ENCODE measurements at places on chromosomes 11 and 22. TPM values are rescaled to one million over a fixed set of nuclear protein-coding genes. Genes with fewer than 3 reads are reported as not detected.

TRPM5 gene
- not detected for total RNA-seq

TRAPPC4 gene
- 46.1 TPM for total RNA-seq

GRCh38 chr11:94519478-94520084 lies 7.3 kb downstream of the C11orf97 start:
- DNase-seq = no peak

DNA sequence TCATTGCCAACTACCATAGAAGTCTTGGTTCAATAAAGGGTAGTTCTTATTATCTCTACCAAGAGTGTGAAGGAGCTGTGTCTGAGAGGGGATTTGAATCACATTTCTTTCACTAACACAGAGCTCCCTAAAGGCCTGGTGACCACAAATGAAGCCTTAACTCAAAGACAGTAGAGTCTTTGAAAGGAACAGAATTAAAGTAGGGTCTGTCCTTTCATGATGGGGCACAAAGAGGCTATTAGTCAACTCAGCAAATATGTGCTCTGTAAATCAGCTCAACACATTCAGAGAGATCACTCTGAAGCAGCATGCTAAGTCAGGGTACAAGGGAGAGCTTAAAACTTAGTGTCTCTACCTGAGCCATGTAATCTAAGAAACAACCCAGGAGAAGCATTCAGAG lies 212.4 kb upstream of the SYN3 start:
- DNase-seq = no peak

- no peak for DNase-seq
Measured at GRCh38 chr11:2750682-2751522, 51.1 kb upstream of the KCNQ1OT1 start.

DNA sequence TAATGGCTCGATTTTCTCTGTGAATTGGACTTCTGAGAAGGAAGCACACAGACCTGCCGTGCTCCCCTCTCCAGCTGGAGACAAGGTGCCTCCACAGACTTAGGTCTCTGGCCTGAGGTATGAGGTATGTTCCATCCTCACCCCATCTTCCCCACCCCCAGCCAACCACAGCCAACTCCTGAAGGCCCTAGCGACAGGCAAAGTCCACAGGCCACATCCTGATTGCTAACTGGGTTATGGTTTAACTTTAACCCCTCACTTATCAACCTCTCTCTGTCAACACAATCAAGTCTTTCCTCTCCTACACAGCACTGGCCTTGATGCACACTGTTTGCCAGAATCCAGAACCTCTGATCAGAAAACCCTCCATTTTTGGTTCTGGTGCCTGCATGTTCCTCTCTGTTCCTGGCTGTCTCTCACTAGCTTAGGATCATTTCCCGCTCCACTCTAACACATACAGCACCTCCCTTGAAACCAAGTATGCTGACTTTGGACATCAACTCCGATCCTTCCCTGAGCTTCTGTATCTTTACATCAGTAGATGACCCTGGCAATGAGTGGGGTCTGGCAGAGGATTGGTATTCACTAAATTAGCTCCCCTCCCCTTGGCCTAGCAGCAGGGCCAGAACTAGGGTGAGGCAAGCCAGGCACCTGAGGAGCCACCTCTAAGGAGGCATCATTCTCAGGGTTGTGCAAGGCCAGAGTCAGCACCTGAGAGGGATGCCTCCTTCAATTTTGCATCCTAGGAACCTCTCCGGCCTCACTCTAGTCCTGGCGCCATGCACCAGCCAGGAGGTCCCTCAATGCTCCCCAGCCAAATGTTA lies 22.0 kb downstream of the JAML start:
- DNase-seq = no peak

GRCh38 chr22:50305923-50306566 lies 1.4 kb downstream of the PLXNB2 start:
- peak; percentile 71 for DNase-seq

GRCh38 chr11:100445231-100445735 lies 241.8 kb upstream of the ARHGAP42 start:
- no peak for DNase-seq

DNA sequence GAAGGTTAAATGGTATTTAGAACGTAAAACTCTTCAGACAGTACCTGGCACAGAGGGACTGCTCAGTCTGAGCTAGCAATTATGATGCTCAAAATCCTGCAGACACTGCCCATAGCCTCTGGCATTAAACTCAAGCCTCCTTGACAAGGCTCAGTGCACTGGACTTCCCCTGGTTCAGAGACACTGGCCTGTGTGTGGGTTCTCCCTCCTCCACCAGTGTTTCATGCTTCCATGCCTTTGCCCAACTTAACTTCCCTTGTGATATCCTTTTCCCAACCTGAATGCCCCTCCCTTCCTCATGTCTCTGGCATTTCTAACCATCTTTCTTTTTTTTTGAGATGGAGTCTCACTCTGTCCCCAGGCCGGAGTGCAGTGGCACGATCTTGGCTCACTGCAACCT lies 9.1 kb downstream of the LTBP3 start:
- no peak for DNase-seq

DNA sequence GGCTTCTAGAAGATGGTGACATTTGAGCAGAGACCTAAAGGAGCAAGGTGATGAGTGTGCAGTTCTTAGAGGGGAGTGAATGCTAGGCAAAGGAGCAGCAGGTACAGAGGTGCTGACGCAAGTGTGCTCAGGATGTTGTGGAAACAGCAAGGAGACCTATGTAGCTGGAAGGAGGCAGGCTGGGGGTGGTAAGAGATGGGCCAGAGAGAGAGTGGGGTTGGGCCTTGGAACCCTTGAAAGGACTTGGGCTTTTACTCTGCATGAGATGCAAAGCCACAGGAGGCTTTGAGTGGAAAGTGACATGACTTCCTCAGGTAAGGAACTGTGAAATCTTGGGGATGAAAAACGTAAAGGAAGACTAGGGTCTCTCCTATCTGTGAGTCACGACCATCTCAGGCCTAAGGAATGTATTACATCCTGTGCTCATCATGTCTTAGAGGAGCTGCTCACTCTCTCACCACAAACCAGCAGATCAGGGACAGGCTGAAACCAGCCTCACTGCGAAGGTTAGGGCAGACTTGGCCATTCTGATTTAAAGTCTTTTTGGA lies 65.4 kb downstream of the MICAL2 start:
- no peak for DNase-seq

DNA sequence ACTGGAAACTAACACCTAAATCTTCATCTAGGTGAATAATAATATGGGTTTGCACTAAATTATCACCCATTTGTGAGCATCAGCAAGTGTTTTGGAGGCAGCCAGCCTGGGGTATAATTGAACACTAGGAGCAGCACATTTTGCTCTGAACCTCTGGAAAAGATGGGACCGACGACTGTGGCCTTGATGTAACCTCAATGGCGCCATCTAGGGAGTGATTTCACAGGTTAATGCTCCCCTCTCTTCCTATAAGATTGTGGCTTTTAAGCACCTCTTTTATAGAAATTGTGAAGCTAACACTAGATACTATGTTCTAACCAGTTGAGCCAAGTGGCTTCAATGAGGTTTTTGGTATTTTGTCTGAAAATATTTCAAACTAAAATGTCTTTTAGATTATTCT lies 203.7 kb downstream of the NELL1 start:
- DNase-seq = peak; percentile 85

All from endodermal cell (in vitro differentiated cells).